Mesendoderm (in vitro differentiated cells): ENCODE measurements at places on chromosomes 13 and 19.
A peak's percentile ranks its signal among the peaks of the same experiment; 100 is the strongest.

DNA sequence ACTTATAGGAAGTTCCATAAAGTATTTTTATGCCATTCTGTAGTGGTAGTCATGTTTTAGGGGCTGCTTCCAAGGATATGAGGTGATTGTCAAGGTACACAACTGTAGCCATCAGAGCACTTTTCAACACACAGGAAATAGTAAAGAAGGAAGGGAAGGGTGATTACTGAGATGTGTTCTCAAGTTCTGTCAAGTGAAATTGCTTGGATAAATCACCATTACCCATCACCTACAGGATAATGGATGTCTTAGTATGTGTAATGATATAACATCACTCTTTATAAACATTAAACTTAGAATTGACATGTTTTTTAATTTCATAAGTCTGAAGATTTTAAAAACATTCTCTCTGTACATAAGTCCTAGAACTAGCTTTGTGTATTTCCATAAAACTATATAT lies 487.9 kb downstream of the DCT start:
- DNase-seq, result no peak

GRCh38 chr13:111275995-111276618 lies 44.3 kb upstream of the TEX29 start:
- no peak for DNase-seq

DNA sequence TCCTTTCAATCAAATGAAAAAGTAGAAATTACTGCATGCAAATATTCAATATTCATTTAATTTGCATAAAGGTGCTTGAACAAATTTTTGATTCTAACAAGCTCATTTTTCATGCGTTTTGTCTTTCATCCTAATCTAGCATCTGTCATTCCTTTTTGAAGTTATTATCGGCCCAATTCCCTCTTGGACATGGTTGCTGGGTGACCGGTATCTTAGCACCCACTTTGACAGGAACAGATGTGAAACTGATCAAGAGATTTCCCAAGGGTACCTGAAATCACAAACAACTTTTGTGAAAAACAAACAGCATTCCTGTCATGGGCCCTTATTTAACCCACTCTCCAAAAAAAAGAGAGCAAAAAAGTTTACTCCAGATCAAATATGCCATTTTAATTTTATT lies 13.3 kb downstream of the DACH1 start:
- DNase-seq, result no peak

DNA sequence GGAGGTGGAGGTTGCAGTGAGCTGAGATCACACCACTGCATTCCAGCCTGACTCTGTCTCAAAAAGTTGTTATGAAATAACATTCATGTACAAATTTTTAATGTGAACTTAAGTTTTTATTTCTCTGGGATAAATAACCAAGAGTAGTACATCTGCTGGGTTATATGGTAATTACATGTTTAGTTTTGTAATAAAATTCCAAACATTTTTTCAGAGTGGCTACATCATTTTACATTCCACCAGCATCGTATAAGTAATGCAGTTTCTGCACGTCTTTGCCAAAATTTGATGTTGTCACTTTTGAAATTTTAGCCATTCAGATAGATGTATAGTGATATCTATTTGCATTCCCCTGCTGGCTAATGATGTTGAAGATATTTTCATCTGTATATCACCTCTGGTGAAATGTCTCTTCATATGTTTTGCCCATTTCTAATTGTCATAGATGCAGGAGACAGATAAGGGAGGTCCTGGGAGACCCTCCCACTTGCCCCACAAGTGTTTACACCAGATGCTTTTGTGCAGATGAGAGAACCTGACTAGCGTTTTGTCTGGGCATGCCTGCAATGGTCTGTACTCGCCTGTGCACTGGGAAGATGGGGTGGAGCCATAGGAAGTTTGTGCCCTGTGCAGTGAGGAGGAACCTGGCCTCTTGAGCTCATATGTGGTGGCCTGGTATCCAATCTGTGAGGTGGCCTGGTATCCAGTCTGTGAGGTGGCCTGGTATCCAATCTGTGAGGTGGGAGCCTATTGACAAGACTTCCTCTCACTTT lies 12.7 kb upstream of the KBTBD6 start:
- DNase-seq, result no peak

DNA sequence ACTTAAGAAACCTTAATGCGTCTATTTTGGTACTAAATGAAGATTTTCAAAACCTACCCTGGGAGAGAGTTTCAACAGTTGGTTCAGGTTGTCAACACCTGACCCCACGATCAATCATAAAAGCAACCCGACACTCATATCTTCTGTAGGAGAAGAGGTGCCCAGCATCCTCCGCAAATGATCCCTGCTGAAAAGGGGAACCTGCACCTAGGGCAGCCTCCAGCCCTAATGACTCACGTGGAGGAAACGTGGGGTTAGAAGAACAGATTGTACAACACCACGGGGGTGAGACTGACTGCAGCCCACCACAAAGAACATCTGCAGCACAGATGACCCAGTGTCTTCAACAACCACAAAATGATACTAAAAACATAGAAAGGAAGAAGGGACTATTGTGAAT lies 116.3 kb downstream of the RAB20 start:
- DNase-seq, result no peak

DNA sequence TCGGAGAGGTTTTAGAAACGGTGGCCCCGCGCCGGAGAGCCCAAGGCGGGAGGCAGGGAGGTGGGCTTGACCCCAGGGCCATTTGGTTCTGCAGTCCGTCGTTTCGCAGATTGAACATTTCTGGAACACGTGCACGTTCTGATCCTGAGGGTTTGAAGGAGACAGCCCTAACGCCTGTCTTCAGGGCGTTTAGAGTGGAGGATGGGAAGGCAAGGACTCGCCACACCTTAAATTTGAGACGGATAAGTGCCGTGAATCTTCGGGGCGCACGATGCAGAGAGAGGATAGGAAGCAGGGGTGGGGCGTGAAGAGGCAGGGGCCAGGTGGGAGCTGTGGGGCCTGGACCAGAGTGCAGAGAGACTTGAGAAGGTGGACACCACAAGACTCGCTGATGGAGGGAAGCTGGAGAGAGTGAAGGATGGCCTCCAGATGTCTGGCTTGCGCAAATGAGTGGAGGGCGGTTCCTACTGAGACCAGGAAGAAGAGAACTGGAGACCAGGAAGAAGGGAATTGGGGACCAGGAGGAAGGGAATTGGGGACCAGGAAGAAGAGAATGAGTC lies 804 bp upstream of the MIER2 start:
- DNase-seq, result no peak

- no peak for DNase-seq
Measured at GRCh38 chr13:97429681-97430081, 4.3 kb upstream of the RAP2A start.

GRCh38 chr13:73341748-73342147 lies 282.9 kb downstream of the KLF5 start:
- DNase-seq, result peak; percentile 62

DNA sequence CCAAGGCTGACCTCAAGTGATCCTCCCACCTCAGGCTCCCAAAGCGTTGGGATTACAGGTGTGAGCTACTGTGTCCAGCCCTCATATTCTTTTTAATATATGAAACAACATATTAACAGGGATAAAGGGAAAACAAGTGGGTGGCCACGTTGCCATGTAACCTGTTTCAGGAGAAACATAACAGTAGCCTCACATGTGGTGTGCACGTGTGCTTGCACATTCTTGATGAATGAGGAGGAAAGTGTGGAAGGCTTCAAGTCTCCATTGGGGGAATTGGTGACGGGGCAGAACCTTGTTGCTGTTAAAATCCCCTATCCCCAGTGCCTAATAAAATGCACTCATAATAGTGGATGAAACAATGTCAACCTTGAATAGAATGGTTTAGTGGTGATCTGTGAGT lies 202.3 kb downstream of the MTUS2 start:
- DNase-seq, result no peak

- DNase-seq, result no peak
Measured at GRCh38 chr19:50520822-50521465, 7.2 kb upstream of the ASPDH start.

DNA sequence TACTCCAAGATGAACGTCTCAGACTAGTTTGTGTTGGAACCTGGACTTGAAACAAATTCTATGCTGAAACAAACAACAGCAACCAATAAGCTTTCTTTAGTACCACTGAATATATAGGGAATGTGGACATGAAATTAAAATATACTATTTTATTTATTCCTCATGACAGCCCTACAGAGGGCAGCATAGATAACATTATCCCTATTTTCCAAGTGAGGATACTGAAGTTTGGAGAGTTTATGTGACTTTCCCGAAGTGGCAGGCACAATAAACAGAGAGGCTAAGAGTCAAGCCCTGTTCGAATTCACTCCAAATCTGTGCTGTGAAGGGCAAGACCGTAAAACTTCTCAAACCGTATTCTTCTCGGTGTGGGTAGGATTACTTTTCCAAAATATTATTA lies 509.9 kb upstream of the GPC6 start:
- peak; percentile 11 for DNase-seq

DNA sequence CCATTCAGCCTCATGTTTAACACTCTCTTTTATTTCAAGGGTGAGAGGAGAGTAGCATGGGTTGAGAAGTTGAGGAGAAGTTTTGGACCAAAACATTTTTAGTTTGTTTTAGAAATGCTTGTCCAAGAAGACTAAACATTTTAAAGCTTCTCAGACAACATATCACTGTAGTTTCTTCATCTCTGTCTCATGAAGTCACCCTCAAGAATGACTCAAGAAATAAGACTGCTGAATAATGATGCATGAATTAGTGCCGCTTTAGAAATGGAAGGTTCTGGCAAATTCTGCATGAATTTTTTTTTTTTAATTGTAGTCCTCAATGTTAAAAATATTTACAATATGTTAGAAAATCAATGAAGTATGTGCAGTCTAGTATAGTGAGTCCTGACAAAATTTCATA lies 422.7 kb upstream of the ARGLU1 start:
- DNase-seq, result no peak

DNA sequence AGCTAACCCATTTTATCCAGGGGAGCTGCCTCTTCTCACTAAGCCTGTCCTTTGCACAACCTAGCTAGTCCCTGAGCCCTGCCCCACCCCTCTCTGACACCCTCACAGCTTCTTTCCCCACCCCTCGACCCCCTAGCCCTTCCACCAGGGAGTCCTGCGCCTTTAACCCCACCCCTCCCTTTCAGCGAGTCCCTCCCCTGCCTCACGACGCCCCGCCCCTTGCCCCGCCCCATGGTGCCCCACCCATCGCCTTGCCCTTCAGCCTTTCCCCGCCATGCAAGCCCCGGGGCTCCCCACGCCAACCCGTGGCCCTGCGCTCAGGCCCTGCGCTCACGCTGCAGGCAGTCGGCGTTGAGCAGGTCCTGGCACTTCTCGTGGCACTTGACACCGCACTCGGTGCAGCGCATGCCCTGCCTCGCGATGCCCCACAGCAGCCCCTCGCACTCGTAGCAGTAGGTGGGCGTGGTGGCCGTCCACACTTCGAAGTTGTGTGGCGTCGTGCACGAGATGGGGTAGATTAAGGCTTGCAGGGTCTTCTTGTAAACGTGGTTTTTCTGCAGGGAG lies 40.0 kb downstream of the UNC13A start:
- DNase-seq, result no peak

DNA sequence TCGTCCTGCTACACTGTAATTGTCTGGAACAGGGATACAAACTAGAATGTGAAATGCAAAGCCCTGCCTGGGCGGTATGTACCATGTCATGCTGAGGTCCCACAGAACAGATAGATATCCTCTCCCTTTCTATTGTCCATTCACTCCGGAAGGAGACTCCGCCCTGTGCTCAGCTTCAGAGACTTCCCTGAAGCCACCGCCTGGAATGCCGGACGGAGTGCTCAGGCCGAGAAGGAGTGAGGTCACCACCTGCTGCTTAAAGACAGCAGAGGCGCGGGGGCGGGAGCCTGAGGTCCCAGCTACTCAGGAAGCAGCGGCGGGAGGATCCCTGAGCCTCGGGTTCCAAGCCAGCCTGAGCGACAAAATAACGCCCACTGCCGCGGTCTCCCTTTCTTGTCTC lies 890 bp upstream of the ZNF611 start:
- peak; percentile 98 for DNase-seq

DNA sequence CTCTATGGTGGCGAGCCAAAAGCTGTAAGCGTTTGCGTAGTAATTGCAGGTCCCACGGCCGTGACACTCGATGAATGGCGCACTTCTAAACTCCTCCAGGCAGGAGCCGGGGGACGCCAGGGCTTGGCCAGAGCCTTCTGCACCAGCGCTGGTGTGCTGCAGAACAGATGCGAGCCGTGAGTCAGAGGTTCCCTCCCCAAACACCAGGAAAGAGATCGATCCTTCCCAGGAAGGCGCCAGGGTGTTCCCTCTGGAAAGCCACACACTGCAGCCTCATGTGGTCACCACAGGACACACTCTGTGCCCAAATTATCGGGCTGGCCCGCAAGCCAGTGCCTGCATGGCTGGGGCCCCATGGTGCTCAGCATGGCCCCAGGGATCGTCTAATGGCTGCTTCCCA lies 154.6 kb downstream of the COL4A1 start:
- no peak for DNase-seq

GRCh38 chr13:111361873-111362648 lies 41.6 kb downstream of the TEX29 start:
- DNase-seq, result no peak

GRCh38 chr19:47377208-47377701 lies 28.1 kb downstream of the DHX34 start:
- DNase-seq, result peak; percentile 34

DNA sequence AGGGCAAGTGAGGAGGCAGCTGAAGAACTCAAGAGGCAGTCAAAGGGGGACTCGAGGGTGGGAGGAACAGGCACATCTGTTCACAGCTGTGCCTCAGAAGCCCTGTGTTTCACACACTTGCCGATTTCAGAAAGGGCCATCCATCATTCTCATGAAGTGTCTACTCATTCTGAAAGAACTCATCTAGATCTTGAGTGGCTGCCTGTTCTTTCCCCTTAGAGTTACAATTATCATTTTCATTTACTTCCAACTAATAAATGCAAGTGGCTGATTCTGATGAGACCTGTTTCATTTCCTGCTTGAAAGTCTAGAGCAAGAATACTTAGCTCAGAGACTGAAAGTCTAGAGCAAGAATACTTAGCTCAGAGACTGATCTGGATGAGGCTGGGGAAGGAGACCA lies 1145.1 kb downstream of the UQCRFS1 start:
- no peak for DNase-seq

DNA sequence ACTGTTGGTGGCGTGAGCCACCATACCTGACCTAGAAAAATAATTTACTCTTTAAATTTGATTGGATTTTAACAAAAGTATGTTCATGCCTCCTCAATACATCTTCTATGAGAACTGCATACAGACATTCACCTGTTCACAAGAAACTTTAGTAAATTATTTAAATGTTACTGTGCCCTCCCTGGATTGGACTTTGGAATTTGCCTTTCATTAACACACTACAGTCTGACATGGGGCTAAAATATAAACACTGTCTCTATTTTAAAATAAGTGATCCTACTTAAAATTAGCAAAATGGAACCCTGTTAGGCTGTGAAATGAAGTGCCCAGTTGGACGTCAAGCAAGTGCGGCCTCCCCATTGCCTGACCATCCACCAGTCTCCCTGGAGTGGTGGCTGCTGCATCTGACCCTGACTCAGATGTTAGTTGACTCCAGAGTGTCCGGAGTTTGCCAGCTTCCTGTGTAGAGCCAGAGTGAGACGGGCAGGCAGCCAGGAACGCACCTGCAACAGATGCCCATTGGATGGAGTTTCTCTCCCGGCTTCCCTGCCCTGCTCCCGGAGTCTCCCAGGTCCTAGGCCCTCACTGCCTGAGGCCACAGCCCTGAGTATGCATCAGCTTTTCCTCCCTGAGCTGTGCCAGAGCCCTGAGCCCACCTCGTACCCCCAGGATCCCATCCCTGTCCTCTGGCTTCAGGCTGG lies 45.9 kb upstream of the ATP11A start:
- DNase-seq, result no peak
